CD4-positive, alpha-beta memory T cell (primary cell): ENCODE measurements at places on chromosomes 6 and 20.

GRCh38 chr6:34610819-34611477, 54.8 kb upstream of the SPDEF start:
- no peak for DNase-seq

DNA sequence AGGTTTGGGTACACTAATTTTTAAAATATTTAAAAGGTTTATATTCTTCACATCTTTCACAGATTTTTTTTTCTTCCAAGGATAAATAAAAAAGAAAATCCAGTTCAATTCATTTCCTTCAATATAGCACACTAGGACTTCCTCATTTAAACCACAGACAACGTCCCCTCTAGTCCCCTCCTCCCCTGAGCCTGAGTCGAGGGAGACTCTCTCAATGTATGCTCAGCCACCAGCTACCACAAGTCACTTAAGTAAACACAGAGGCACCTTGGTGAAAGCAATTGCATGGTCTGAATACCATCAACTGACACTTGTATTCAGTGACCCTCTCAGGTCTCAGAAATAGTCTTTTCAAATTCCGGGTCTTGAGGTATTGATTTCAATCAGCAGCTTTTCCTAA, 88.6 kb downstream of the SIM1 start:
- DNase-seq: no peak

DNA sequence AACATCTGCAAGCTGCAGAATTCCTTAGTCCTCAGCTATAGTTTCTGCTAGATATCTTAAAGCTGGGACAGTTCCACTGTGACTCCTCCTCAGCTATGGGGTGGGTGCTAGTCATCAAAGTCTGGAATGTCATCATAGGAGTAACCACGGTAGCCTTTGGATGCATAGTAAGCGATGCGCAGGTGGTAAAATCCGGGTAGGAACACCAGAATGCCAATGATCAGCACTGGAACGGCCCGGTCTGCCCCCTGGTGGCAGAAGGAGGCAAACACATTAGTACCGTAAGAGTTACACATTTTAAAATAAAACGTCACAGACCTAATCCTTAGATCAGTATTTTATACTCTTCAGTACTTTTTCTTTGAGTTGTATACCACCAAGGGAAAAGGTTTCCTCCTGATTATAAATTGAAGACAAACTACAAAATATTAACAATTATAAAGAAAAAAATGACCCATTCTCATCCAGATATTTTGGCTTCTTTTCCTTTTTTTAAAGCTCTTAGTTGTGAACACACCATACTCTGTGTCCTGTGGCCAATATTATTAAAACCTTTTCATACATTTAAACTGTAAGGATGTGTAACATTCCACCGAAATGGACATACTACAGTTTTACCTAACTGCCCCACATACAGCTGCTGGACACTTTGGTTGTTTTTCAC, 18.9 kb downstream of the PCNA start:
- peak; percentile 68 for DNase-seq

GRCh38 chr6:137044366-137045221, at the start of gene IL20RA:
TSS of gene IL20RA (minus strand) at chr6:137044965. CDS start at chr6:137044728, 237 bp downstream.
- DNase-seq: peak; percentile 17

DNA sequence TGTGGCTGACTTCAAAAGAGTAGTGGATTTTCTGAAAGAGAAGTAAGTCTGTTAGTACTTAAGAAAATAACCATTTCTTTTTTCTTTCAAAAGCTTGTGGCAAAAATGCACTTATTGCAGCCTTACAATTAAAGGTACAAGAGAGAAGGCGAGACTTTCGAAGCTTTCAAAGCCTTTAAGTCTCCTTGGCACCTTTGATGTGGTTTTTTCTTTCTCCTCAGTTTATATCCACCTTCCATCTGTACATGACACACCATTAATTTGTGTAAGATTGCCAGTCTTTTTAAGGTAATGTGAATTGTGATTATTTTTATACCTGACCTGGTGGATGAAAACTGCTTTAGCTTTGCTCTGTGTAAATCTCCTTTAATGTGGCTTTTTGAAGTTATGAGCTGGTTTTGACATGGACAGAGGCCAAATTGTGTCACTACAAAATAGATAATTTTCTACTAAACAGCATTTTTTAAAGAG, 466.1 kb downstream of the CDKAL1 start:
- DNase-seq: no peak
